ENCODE measurements at places on chromosomes 12 and 14. TPM values are rescaled to one million over a fixed set of nuclear protein-coding genes. Genes with fewer than 3 reads are reported as not detected.

The MIPOL1 gene
- total RNA-seq = 13.1 TPM

The PTPN21 gene
- total RNA-seq = 4.0 TPM

The KIF5A gene
- not detected for total RNA-seq

The CD27 gene
- total RNA-seq = not detected
